ENCODE measurements at places on chromosomes 4 and X. TPM values are rescaled to one million over a fixed set of nuclear protein-coding genes. Genes with fewer than 3 reads are reported as not detected.

DNA sequence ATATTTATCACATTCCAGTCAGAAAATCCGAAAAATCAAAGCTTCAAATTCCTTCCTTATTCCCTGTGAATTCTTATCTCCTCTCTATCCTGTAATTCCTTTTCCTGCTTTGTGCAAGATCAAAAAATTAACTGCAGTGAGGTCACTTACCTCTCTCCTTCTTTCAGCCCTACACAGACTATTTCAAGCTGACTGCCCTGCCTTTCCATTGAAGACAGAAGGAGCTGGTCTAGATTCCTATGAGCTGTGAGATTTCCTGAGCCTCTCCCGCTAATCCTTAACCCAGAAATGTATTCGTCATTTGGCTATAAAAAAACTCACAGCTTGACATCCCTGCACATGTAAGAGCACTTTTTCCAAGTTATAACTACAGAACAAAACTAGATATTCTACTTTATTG is 26.6 kb downstream of the TRIML2 start:
- H3K27ac ChIP-seq: no peak overlapping the region
- peaks cover 6% of the 10 kb centered on the region for H3K4me1 ChIP-seq
- no peaks in the 10 kb centered on the region for H3K36me3 ChIP-seq
- DNase-seq: no peak
- H3K27me3 ChIP-seq: no peaks in the 10 kb centered on the region

DNA sequence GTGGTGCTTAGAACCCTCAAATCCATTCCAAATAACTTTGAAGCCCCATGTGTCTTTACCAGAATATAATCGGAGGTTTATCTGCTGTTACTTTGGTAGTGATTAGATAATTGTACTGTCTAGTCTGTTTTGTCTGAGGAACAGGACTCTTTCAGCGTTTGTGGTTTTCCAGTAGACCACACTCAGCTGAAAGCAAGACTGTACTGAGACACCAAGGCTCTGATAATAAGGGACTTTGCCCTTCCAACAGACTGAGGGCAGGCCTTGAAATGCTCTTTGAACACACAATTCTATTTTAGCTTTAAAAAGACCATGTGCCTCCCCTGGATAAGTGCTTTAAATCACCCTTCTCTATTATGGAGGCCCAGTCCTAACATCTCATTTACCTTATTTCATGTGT is 76.1 kb downstream of the KLHL8 start:
- DNase-seq: no peak
- no peak overlapping the region for H3K27ac ChIP-seq
- no peaks in the 10 kb centered on the region for H3K4me1 ChIP-seq
- no peaks in the 10 kb centered on the region for H3K27me3 ChIP-seq
- H3K36me3 ChIP-seq: peaks cover 56% of the 10 kb centered on the region
- no peak overlapping the region for H3K4me3 ChIP-seq

The FRMPD3 gene
- total RNA-seq: 0.20 TPM

- H3K4me3 ChIP-seq: no peak overlapping the region
- no peaks in the 10 kb centered on the region for H3K27me3 ChIP-seq
- H3K4me1 ChIP-seq: no peaks in the 10 kb centered on the region
- H3K36me3 ChIP-seq: no peaks in the 10 kb centered on the region
- no peak for DNase-seq
Measured at GRCh38 chr4:25509646-25510045, 132.6 kb downstream of the ANAPC4 start.

GRCh38 chr4:126560794-126561193 is 1072.0 kb upstream of the INTU start:
- H3K4me3 ChIP-seq: no peak overlapping the region
- no peak overlapping the region for H3K27ac ChIP-seq
- H3K36me3 ChIP-seq: no peaks in the 10 kb centered on the region
- H3K27me3 ChIP-seq: no peaks in the 10 kb centered on the region
- DNase-seq: no peak

GRCh38 chr4:169137558-169137920 is 127.5 kb upstream of the CBR4 start:
- H3K36me3 ChIP-seq: peaks cover 73% of the 10 kb centered on the region
- H3K27me3 ChIP-seq: no peaks in the 10 kb centered on the region
- no peak overlapping the region for H3K4me3 ChIP-seq
- H3K4me1 ChIP-seq: no peaks in the 10 kb centered on the region
- H3K27ac ChIP-seq: no peak overlapping the region
- DNase-seq: no peak

The C4orf36 gene
- total RNA-seq: 1.2 TPM
